A549 (cell line): ENCODE measurements at places on chromosomes 4 and X.

DNA sequence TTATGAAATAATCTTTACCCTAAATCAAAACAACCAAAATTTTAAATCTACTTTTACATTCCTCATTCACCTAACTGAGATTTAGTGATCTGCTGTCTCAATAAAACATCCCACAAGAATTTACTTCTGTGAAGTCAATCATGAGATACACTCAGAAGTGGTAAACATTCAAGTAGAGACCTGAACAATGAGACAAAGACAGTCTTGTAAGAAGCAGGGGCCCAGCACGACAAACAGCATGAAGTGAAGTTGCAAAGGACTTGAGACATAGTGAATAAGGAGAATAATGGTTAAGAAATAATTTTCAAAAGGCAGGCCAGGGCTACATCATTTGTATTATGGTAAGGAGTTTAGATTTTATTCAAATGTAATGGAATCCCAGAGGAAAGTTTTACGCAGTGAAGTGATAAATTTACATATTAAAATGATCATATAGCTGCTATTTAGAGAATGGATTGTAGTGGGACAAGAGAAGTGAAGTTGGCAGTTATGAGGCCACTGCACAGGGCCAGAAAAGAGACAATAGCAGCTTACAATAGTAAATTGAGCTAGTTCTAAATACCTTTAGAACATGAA is 101.9 kb downstream of the MAB21L2 start:
- DNase-seq, result no peak

DNA sequence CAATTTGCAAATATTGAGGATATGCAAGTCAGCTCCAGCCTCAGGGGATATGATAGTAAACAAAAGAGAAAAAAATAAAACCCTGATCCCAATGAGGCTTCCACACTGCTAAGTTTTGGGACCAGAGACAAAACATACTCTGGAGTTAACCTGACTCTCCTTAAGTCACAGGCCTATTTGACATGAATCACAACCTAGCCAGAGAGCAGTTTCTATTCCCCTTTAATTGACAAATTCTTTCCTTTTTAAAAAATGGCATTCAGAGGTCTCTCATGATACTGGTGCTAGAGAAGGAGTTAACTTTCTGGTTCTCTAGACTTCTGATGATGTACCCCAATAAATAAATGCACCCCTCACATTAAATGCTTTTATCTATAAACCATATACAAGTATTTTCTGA is 8.8 kb downstream of the ACSL1 start:
- no peak for DNase-seq

DNA sequence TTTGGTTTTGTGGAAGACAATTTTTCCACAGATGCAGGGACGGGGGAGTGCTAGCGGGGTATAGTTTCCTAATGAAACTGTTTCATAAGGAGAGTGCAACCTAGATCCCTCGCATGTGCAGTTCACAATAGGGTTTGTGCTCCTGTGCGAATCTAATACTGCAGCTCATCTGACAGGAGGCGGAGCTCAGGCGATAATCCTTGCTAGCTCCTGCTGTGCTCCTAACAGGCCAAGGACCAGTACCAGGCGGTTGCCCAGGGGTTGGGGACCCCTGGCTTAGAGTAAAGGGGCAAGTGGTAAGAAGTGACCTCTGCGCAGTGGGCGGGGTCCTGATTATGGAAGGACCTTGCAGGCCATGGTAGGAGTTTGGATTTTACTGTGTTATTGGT is 3.8 kb downstream of the SCML1 start:
- no peak for DNase-seq

- DNase-seq, result no peak
Observed at GRCh38 chr4:37715889-37716402, 29.8 kb upstream of the RELL1 start.

GRCh38 chrX:71254092-71254963 is at the start of gene ZMYM3:
ZMYM3 (minus strand) TSS chrX:71254140; CDS start chrX:71253255, 885 bp downstream.
- DNase-seq, result peak; percentile 85

- no peak for DNase-seq
Observed at GRCh38 chr4:147078875-147079658, 133.4 kb upstream of the TTC29 start.

DNA sequence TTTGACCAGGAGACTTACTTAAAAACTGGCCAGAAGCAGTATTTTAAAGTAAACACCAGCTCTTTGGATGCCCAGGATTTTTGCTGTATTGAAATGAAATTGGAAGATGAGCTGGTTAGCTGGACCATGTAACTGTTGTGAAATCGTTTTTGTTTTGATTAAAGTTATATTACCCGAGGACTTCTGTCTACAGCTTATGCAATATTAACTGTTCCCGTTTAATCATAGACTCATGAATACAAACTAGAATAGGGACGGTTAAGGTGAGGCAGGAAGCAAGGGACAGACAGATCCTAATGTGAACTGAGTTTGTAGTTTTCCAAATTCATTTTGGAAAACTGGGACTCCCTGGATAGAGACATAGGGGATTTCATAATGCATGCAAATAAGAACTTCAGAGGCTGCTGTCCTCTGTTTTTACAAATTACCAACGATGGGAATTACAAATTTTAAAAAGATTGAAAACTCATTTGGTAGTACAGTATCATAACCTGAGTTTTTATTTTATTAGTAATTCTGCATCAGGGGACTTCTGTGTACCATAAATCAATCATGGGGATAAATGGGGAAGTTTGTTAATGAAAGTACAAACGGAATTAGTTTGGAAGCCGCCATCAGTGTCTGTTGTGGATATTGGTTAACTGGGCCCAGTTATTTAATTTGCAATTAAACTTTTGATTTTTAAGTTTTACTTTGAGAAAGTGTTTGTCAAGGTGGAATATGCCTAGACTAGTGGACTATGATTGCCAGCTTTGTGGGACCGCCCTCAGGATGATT is 304.4 kb downstream of the AFF2 start:
- no peak for DNase-seq

- no peak for DNase-seq
Observed at GRCh38 chrX:123088331-123088730, 95.7 kb upstream of the GRIA3 start.

- no peak for DNase-seq
Observed at GRCh38 chr4:186283311-186283710, 17.3 kb downstream of the F11 start.

- DNase-seq, result no peak
Observed at GRCh38 chrX:74578137-74578536, 36.3 kb downstream of the RLIM start.

GRCh38 chr4:11904846-11905739 is 476.4 kb upstream of the HS3ST1 start:
- DNase-seq, result no peak

- peak; percentile 57 for DNase-seq
Observed at GRCh38 chrX:151151665-151152267, 24.6 kb upstream of the GPR50 start.

GRCh38 chr4:81335122-81335912 is 120.3 kb upstream of the PRKG2 start:
- DNase-seq, result no peak

DNA sequence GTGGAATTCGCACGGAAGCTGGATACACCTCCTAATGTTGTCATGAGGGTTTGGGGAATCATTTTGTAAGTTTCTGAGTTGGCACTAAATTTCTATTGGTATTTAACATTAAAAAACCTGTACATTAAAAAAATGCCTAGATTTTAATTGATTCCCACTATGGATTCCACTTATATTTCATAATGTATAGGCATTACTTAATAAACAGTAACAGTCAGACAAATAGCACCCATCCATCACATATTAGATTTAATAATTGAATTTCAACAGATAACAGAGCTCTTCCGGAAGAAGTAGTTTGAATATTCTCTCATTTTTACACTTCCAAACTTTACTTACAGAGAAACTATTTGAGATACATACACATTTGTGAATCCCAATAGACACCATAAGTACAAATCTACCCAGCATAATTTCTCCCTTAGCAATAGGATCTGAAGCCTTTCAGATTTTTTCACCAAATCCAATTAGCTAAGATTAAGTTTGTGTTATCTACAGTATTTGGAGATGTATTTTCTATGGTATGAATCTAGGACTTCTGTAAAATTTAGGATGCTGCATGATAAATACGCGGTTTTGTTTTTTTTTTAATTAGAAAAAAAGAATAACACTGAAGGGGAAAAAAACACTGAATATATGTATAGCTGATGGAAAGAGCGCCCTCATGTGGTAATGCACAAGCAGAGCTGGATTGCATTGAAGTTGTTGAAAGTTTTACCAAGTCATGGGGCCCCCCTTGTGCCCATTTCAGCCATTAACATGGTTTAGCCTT is 12.2 kb upstream of the ODAM start:
- DNase-seq, result peak; percentile 0
